ENCODE measurements at places on chromosomes 12 and 14.

- no peak for DNase-seq
These were observed 23.9 kb downstream of the ATF7 start for GRCh38 chr12:53602176-53602864.

- DNase-seq = no peak
These were observed 445.4 kb downstream of the SOX5 start for GRCh38 chr12:23504043-23504442.

DNA sequence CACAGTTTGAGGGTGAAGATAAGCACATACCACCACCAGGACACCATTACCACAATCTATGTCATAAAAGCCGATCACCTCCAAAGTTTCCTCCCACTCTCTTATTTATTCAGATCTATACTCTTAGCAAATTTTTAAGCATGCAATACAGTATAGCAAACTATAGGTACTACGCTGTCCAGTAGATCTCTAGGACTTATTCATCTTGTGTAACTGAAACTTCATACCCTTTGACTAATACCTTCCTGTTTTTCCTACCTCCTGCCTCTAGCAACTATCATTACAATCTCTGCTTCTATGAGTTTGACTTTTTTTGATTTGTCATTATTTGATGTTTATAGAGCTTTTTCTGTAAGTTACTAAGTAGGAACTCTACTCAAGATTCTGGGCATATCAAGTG, 84.5 kb upstream of the MANSC4 start:
- DNase-seq = no peak

GRCh38 chr14:76381817-76382494, 6.0 kb downstream of the ESRRB start:
- DNase-seq = no peak

GRCh38 chr12:50659690-50660424, 104.0 kb upstream of the ATF1 start:
- DNase-seq = no peak

- DNase-seq = no peak
These were observed 72.4 kb downstream of the RASSF3 start for GRCh38 chr12:64682572-64683277.

DNA sequence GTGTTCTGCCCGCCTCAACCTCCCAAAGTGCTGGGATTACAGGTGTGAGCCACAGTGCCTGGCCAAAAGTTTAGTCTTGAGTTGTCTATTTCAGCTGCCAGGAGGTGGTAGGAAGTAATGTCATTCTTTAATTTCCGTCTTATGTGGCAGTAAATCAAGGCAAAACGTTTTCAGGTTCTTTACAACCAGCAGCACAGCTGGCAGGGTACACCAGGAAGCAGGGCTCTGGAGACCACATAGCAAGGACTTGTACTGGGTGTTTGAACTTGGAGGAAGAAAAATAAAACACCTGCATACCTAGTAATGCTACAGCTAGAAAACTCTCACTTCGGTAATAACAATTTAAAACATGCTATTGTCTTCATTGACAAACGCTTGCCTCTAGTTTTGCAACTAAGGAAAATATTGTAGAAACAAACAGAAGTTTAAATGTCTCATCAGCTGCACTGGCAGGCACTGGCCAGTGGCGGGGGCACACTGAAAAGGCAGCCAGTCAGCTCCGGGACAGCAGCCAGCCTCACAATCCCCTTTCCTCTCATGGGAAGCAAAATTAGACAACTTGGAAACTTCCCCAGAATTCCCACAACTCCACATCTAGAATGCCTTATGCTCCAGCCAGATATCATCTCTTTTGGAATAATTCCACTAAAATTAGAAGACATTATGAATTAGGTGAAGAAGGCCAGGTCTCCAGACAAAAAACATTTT, 72.2 kb downstream of the CLIP1 start:
- no peak for DNase-seq

GRCh38 chr12:60501124-60501729, 905.4 kb downstream of the SLC16A7 start:
- DNase-seq = no peak

DNA sequence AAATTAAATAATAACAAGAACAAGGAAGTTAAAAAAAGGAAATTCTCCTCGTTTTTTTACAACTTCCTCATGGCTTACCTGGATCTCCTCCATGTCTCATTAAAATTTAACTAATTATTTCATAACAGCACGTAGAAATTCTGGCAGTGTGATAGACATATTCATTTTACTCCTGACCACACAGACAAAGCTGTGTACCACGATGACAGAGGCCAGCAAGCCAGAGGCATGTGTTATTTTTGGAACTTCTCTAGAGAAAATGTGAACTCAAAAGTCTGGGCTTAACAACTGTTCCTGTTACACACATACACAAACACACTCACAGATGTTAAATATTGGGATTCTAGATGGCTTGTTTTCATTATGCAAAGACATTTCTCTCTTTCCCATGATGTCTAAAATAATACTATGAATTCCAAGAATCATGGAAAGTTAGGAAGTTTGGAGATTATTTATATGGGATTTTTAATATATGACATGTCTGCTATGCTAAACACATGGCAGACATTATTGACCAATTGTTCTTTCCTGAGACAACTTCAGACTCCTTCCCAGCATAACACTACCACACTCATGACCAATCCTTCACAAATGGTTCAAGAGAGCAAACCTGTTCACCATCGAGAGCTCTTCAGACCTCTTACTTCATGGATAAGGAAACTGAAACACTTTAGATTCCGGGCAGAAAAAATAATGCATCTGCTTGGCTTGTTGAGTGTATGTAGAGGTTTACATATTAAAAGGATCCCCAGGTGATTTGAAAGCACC, 158.7 kb downstream of the DACT1 start:
- DNase-seq = no peak

DNA sequence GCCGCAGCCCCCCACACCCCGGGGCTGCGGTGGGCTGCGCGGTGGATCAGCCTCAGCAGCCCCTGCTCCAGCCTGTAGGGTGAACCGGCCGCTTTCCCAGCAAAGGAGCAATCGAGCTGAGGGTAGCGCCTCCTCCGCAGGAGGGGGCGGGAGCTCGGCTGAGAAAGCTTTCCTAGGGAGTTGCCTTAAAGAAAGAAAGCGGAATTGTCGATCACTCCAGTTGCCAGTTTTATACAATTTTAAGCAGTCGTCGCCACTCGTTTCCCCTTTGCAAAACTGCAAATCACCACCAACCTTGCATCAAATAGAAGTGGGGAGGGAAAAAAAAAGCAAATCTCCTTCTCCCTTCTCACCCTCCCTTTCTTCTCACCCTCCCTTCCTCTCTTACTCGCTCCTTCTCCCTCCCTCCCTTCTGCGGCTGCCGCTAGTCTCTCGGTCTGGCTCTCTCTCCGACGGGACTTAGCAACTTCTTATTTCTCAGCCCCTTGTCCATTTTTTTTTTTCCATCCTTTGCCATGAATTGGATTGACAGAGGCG, at the start of gene PDE3A:
Gene PDE3A (plus strand): TSS at position 424 of the 537 bp plus-strand sequence. CDS start 748 bp downstream, outside the sequence.
- DNase-seq = no peak

DNA sequence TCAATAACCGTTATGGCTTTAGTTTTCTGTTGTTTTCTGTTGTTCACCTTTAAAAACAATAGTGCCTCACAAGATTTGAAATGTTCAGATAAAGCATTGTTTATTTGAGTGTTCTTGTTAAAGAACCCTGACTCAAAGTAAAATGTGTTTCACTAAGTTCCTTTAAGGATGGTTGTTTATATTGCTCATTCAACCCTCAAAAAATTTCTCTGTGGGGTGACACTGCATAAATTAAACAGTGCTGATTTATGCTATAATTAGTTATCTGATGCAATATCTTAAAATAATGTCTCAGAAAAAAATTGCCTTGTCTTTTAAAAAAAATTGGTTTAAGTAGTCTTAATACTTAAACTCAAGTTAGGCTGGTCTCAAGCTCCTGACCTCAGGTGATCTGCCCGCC, 775.1 kb downstream of the FLRT2 start:
- no peak for DNase-seq

DNA sequence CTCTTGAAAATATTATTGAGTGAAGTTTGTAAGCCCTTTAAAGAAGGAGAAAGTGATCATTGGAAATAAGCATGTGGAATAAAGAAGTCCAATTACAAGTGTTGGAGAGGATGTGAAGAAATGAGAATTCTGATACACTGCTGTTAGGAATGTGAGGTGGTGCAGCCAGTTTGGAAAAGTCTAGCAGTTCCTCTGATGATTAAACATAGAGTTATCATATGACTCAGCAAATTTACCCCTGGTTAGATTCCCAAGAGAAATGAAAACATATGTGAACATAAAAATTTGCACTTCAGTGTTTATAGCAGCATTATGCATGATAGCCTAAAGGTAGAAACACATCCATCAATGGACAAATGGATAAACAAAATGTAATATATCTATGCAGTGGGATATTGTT, 319.9 kb downstream of the AEBP2 start:
- no peak for DNase-seq

GRCh38 chr12:124475295-124476010, 92.0 kb downstream of the NCOR2 start:
- DNase-seq = no peak

GRCh38 chr12:12620730-12621315, 9.1 kb downstream of the CREBL2 start:
- no peak for DNase-seq

GRCh38 chr14:104400355-104400754, 179.2 kb upstream of the C14orf180 start:
- no peak for DNase-seq

DNA sequence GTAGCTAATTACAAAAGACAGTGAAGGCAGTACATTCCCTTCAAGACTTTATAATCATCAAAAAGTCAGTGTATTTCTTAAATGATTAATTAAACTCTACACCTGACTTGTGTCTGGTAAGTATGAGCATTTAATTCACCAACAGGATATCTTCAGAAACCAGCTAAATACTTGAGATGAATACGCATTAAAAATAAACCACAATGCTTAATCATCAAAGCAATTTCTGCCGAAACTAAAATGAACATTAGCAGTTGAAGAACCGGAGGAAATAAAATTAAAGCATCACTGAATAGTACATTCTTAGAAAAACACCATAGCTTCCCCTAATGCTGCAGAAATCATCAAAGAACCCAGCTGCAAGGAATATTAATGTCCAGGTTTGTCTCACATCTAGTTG, 32.7 kb downstream of the SLC25A21 start:
- DNase-seq = no peak

- no peak for DNase-seq
These were observed 21.4 kb downstream of the KLRF2 start for GRCh38 chr12:9902539-9903228.

DNA sequence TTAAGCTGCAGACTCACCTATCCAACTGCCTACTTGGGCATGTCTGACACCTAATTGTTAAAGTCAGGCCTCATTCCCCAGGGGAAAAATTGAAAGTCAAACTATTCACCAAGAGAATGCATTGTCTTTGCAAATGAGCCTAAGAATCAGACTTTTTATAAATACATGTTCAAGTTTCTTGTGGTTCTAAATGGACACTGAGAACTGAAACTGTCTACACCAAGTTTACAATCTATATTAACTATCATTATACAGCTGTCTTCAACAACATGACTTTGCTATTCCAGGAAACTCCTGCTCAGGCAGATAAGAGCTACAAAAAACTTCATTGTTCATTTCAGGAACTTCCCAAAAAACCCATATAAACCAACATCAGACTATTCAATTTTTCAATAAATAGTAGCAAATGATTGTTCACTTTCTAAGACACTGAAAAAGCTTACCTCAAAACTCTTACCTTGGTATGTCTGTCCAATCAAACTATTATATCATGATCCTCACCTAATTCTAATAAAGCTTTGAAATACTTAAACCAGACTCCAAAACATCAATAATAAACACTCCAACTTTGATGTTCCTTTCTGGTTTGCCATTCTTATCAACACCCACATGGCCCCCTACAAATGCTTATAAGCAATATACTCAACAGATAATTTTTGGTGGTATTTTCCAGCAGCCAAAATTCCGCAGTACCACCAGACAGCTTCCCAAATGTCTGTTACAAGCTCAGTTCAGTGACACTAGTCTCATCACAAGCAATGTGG, 24.2 kb downstream of the CDK17 start:
- DNase-seq = no peak

- DNase-seq = no peak
These were observed 292.1 kb downstream of the ADGRD1 start for GRCh38 chr12:131245564-131246355.

- DNase-seq = no peak
These were observed 53.3 kb upstream of the STK38L start for GRCh38 chr12:27190761-27191160.

DNA sequence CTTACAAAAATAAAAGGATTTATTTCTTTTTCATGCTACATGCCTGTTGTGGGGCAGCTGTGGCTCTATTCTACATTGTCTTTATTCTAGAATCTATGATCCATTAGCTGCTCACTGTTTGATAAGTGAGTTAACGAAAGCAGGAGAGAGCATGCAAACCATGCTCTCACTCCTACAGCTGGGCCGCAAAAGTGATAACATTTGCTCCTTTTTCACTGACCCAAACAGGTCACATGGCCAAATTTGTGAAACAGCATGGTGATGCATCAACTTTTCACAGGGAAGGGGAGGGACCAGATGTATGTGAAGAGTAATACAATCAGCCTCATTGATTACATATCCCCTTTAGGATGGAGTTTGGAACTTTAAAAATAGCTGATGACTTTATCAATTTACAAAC, 456.9 kb upstream of the SYT1 start:
- no peak for DNase-seq

DNA sequence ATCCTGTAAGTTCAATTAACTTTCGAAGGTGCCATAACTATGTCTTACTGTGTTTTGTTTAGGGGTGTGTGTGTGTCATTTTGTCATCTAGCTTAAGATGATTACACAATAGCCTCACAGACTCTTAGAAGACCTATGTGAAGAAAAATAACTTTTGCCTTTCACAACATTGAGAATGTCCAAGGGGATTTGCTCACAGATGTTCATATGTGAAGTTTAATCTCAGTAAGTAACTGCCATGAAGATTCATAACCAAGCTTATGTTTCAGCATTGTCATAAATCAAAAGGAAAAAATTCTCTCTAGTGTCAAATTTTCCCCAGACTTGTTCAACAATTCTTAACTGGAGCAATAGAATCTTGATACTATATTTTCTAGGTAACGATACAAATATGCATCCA, 226.1 kb upstream of the PRKD1 start:
- no peak for DNase-seq

DNA sequence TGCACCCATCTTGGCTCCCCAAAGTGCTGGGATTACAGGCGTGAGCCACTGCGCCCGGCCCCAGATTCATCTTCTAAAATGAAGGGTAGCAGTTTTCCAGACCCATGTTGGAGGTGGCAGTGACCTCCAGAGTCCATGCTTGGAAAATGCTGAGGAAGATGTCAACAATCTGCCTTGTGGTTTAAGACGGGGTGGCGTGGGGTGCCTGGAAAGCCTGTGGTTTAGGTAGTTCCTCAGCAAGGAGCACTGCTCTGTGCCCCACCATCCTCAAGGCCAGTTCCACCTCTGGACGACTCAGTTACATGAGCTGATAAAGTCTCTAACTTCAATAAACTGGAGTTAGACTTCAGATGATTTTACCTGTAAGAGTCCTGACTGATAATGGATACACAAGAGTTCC, 48.6 kb downstream of the DRAM1 start:
- no peak for DNase-seq

DNA sequence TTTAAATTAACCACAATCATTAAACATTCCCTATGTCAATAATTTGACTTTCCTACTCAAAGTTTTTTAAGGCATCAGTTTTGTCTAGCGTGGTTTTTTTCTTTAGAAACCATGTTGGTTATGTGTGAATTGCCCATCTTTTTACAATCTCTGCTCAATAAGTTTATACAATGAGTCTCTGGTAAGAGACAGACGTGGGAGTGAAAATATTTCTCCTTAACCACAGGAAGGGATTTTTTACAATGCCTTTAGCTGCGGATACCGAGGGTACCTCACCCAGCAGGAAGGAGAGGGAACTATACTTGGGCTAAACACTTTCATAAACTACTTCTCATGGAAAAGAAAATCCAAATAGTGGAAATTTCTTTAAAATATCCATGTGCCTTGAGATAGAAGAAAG, 191.4 kb upstream of the BCL2L14 start:
- DNase-seq = no peak

Measured in stimulated activated CD4-positive, alpha-beta T cell treated with anti-CD3 and anti-CD28 coated beads, TNF-alpha, amount 100 ng/mL, for 24 hours (primary cell).